Progenitor cell of endocrine pancreas (in vitro differentiated cells): ENCODE measurements at places on chromosomes 7 and 10.
A peak's percentile ranks its signal among the peaks of the same experiment; 100 is the strongest.

- DNase-seq: no peak
These were observed 293.7 kb downstream of the POU6F2 start for GRCh38 chr7:39271402-39271801.

GRCh38 chr10:79146611-79147130 lies 77.9 kb downstream of the ZMIZ1 start:
- DNase-seq: no peak

- DNase-seq: no peak
These were observed 642.9 kb downstream of the SDK1 start for GRCh38 chr7:3943779-3944520.

DNA sequence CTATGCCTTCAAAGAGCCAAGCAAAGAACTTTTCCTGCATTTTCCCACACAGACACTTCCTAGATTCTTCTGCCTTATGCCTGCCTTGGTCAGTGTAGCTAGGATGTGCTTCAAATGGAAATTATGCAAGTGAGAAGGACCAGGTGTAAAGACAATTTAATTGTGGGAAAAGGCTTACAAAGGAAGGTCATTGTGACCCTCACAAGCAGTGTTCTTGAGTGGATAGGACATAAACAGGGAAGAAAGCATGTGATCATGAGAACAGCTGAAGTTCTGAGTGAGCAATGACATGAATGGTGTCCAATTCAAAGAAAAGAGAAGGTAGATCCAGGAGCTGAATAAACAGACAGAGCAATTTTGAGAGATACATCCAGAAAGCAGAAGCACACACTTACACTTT lies 1.3 kb upstream of the PIP start:
- DNase-seq: no peak

- DNase-seq: no peak
These were observed 11.7 kb downstream of the ORC5 start for GRCh38 chr7:104196161-104196560.

DNA sequence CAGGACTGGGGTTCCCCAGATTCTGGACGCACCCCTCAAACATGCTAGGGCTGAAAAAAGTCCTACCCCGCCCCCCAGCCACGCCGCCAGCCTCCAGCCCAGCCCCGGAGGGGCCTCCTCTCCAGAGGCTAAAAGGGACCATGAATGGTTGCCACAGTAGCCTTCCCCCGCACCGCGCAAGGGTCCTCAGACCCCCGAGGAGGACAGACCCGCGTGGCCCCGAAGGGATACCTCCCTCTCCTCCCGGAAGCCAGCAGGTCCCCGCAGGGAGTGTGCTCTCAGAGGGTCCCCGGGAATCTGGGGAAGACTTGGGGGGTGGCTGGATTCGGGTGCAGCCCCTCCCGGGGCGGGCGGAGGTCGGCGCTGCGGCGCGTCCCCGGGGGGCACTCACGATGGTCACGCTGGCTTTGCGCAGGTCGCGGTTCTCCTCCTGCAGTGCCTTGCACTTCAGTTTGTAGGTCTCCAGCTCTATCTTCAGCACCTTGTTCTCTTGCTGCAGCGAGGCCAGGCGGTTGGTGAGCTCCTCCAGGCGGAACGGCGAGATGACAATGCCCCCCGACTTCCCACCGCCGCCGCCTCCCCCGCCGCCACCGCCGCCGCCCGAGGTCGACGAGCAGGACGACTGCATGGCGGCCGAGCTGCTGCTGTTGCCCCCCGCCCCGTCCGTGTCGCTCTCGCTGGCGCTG lies 482 bp downstream of the CCDC6 start:
- peak; percentile 12 for DNase-seq

DNA sequence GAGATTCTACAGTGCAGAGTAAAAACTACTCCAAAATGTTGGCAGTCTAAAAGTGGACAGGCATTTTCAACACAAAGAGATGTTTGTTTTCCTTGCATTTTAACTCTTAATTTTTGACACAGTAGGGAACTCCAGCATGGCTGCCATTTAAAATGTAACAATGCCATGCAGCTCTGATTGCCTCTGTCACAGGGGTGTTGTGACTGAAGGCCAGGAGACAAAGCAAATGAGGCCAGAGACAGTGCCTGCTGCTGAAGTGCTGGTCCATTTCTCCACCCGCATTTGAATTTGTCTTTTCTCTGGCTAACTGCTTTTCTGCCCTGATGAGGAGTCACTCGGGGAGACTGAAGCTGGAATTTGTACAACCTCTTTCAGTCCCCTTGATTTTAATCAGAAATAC lies 710.6 kb upstream of the GALNT17 start:
- no peak for DNase-seq

- DNase-seq: no peak
These were observed 5.7 kb downstream of the CALML5 start for GRCh38 chr10:5493691-5494090.

DNA sequence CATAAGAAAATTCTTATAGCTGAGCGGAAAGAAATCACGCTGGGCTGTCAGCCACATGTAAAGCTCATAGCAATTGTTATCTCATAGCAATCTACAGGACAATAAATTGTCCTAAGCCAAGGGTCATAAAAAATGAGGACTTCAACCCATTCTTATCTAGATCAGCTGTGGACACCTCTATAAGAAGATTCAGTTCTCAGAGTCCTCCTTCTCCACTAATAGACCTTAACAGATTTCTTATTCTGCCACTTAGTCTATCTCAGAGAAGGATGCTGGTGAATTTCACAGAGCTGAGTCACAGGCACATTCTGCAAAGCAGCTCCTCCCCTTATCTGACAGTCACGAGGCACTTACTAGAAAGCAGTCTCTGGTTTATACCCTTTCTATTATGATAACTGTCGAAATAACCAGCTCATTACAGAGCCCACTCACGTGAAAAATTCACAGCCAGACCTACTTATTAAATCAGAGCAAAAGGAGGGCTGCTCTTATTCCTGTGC lies 185.3 kb upstream of the PCLO start:
- DNase-seq: no peak

GRCh38 chr7:121328508-121329190 lies at the start of gene WNT16:
WNT16 (plus strand) TSS chr7:121329000; CDS start chr7:121329293, 293 bp downstream.
- DNase-seq: no peak

DNA sequence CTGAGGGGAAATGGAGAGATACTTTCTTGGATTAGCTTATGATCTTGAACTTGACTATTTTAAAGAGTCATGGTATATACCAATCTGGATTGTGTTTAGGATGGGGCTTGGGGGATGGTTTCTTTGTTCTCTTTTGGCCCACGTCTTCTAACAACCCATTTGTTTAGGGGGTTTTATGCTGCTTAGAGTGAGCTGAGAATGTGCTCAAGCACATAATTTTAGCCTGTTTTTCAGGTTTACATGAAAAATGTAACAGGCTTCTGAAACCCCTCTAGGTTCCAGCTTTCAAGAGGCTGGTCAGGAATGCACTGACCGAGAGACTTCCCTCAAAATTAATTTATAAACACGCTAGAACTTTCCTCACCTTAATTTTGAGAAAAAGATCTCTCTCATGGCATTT lies 94.3 kb downstream of the AUTS2 start:
- no peak for DNase-seq

DNA sequence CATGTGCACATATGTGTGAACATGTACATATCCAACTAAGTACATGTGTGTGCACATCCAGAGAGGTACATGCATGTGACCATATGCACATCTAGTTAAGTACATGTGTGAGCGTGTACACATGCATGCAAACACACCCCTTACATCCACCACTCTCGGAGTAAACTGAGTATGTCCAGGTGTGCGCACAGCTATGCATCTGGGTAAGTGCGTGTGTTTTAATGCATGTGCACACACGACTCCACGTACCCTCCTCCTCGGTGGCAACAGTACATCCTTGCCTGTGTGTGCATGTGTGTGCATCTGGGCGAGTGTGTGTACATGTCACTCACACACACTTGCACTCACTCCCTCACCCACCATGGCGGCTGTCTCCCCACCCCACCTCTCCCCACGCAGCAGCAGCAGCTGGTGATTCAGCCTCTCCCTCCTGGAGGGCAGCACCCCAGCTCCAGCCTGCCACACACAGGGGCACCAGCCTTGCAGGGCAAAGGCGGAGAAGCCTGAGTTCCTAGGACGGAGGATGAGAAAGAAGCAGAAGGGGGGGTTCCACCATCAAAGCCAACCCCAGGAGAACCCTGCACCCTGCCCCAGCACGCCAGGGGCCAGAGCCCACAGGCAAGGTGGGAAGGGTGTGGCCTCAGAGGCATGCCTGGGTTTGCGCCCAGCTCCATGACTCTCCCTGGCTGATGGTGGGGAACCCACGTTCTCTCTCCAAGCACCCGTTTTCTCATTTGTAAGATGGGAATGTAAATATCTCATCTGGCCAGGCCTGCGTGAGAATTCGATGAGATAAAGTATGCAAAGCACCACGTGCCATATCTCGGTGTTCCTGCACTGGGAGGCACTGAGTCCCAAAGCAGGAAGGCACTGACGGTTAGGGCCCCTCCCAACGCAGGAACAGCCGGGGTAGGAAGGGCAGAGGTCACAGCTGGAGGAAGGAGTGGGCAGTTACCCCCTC lies 27.7 kb upstream of the DNAAF5 start:
- DNase-seq: no peak

DNA sequence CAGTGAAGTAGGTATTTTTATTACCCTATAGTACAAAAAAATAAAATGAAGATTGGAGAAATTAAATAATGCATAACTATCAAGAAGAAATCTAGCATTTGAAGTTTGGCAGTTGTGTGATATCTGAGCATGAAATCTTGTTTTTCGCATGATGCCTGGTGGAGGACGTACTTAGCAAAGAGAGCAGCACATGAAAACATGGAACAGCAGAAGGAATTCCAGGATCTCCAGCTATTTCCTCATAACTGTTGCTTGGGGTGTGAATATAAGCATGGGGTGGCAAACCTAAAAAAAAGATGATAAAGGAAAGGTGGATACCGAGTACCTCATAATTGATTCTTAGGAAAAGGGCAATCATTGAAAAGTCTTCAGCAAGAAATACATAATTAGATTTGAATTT lies 174.3 kb upstream of the FAM3C start:
- DNase-seq: no peak

- no peak for DNase-seq
These were observed 73.5 kb downstream of the C10orf105 start for GRCh38 chr10:71646037-71646436.

DNA sequence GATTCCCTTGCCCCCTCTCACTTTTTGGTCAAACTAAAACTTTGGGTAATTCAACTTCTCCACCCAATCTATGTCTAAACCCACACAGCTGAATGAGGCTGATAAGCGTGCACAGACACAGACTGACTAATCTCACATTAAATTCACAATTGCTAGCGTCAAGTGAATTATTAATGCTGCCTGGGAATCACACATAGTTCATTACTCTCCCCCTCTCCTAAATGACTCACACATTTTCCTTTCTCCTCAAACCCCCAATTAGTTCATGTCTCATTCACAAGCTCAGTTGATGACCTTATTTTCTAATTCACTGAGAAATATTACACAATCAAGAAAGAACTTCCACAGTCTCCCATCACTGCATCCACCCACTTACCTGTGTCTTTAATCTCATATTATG lies 14.5 kb downstream of the KLF14 start:
- DNase-seq: no peak

- no peak for DNase-seq
These were observed 68.1 kb downstream of the JAZF1 start for GRCh38 chr7:28112467-28112866.

DNA sequence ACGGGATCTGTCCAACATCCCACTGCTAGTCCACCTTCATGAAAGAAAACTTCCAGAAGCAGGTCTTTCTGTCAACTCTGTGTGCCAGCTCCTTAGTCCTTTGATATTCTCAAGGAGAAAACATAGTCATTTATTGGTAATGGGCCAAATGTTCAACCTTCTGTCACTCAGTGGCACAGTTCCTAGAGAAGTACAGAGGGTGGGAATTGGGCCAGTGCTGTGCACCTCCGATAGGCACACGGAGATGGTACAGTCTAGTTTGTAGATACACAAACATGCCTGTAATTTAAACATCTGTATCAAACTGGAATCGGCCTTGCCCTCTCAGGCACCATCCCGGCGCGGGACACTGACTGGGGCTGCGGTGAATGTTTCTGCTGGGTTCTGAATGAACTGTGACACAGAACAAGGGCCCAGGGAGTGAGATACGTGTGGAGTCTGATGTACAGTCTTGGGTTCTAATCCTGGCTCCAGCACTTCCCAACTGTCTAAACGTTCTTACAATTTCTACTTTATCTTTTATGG lies 213.9 kb upstream of the SHH start:
- DNase-seq: no peak

DNA sequence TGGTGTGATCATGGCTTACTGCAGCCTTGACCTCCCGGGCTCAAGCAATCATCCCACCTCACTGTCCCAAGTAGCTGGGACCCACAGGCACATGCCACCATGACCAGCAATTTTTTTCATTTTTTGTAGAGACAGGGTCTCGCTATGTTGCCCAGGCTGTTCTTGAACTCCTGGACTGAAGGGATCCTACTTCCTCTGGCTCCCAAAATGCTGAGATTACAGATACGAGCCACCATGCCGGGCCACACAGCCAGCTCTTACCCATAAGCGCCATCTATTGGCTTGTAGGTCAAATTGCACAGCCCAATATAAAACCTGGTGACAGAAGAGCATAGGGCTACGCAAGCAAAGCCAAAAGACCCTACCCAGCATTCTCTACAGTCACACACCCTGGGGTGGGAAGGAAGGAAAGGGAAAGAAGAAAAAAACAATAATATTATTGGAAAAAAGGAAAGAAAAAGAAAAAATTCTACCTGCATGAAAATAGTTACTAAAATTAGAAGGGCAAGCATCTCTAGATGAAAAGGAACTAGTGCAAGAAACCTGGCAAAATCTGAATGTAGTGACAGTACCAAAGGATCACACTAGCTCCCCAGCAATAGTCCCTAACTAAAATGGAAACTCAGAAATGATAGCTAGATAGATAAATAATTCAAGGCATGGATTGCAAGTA lies 29.4 kb upstream of the AMPH start:
- no peak for DNase-seq

- no peak for DNase-seq
These were observed 1.2 kb upstream of the PRRT4 start for GRCh38 chr7:128362670-128363069.

- no peak for DNase-seq
These were observed 84.4 kb downstream of the C10orf90 start for GRCh38 chr10:126586128-126586527.

DNA sequence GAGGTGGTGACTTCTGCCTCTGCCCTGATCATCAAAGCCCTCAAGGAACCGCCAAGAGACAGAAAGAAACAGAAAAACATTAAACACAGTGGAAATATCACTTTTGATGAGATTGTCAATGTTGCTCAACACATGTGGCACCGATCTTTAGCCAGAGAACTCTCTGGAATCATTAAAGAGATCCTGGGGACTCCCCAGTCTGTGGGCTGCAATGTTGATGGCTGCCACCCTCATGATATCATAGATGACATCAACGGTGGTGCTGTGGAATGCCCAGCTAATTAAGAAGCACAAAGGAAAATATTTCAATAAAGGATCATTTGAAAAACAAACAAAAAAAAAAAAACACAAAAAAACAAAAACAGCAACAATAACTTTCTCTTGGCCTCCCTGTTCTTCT lies 59.5 kb upstream of the TOMM7 start:
- no peak for DNase-seq
